ENCODE measurements at places on chromosomes 3 and 15.

DNA sequence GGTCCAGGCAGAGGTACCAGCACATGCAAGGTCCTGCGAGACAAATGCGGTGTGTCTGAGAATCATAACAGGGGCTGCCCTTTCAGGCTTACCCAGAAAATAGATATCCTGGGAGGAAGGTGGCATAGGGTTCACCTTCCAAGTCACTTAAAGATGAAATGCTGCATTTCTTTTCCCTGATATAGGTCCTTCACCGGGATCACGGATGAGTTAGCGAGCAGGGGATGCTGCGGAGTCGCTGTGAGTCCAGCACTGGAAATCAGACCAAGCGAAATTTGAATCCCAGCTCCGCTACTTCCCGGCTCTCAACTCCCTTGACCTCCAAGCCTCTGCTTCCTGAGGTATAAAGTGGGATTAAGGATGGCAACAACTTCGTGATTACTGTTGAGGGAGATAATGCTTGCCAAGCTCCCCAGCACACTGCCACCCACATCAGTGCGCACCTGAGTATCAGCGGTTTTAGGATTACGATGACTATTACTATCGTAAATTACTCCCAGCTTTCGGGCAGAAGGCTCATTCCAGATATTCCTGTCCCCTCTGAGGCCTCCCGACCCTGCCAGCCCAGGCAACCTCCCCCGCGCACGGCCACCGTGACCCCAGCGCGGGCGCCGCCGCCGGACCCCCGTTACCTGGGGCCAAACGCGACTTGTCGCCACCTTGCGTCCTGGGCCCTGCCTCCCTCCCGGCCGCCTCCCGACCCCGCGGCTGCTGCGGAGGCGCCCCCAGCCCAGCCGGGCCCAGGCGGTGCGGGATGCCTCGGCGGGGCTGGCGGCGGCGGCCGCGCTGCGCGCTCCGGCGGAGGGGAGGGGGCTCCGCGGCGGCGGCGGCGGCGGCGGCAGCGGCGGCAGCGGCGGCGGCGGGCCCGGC is 589 bp upstream of the GPR27 start:
- no peak for DNase-seq

DNA sequence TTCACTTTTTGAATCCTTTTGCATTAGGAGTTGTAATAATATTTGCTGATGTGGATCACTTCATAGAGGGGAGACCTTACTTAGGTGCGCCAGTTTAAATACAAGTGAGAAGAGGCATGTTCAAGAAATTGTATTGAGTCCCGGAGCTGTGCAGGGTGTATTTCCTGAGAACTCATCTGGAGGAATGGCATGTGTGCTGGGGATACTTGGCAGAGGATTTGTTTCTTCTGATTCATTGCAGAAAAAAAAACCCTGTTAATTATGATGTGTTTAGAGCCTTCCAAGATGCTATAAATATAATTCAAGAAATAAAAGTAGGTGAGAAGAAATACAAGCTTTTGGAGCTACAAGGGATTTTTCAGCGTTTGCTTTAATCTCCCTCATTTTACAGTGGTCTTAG is 97.6 kb downstream of the TPRG1 start:
- no peak for DNase-seq

GRCh38 chr3:52213901-52214300 is 11.5 kb downstream of the TLR9 start:
- DNase-seq = no peak

GRCh38 chr15:69820819-69821218 is 276.9 kb downstream of the TLE3 start:
- DNase-seq = no peak

DNA sequence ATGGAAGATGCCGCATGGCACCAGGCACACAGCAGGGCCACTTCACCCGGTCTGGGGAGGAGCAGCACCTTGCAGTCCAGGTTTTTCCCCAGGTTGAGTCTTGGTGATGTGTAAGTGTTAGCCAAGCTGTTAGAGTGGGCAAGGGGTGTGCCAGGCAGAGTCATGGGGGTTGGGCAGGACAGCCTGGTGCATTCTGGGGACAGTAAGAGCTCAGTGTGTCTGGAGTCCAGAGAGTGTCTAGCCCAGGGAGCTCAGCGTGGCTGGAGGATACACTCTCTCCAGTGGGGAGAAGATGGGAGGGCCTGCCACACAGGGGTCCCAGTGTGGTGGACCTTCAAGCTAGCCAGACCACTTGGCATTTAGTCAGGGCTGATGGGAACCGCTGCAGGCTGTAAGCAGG is 87.4 kb downstream of the AAGAB start:
- no peak for DNase-seq

- DNase-seq = no peak
These were observed 827.0 kb downstream of the CADM2 start for GRCh38 chr3:85785766-85786165.

GRCh38 chr3:30141927-30142326 is 464.5 kb upstream of the TGFBR2 start:
- no peak for DNase-seq

- DNase-seq = peak; percentile 39
These were observed 95.7 kb downstream of the NEDD4 start for GRCh38 chr15:55897560-55898336.

DNA sequence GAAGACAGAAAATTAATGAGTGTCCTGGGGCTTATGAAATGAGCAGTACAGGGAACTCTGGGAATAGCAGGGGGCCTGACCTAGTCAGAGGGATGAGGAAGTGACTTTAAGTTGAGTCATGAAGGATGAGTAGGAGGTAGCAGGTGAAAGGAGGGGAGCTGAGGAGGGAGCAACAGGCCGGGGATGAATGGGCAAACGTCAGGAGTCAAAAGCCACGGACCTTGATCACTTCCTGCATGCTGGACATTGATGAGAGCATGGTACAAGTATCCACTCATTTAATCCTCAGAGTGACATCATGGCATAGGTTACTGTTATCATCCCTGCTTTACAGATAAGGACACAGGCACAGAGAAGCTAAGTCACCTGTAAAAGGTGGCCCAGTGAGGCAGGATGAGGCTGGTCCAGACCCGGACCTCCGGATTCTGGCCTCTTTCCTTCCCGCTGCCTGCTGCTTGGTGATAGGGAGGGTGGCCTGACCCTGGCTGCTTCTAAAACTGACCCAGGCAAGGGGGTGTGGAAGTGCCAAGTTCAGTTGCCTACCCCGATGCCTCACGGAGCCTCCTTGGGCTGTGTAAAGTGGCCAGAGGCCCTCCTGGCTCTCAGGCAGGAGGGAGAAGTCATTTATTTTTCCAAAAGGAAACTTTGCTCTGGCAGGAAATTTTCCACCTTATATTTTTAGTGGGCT is 7.6 kb downstream of the CORO2B start:
- DNase-seq = peak; percentile 46

- DNase-seq = peak; percentile 57
These were observed 37.0 kb downstream of the ZNF710 start for GRCh38 chr15:90037961-90038631.

- DNase-seq = no peak
These were observed 24.2 kb downstream of the CMC1 start for GRCh38 chr3:28265641-28266040.

DNA sequence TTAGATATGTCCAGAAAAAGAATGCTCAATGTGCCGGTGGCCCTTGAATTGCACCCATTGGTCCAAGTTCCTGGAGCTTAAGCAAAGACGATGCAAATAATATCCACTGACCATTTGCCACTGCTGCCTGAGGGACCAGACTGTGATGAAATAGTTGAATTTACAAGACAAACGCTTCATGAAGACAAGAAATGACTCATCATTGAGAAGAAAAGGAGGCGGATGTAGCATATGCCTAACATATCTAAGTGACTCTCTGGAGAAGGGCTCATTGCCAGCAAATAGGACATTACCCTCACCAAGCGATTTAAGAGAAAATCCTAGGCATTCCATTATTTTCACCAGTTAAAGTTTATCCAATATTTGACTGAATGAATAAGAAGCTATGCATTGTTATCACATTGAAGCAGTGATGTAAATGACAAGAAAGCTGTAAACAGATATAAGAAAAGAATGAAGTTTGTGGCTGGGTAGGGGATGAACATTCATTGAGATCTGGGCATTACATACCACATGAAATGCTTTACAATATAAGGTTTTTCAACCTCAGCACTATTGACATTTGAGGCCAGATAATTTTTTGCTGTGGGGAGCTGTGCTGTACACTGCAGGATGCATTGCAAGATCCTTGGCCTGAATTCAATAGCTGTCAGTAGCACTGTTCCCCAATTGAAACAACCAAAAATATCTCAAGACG is 48.9 kb upstream of the CPNE4 start:
- DNase-seq = peak; percentile 31

GRCh38 chr3:117610156-117610555 is 900.6 kb downstream of the TUSC7 start:
- no peak for DNase-seq

DNA sequence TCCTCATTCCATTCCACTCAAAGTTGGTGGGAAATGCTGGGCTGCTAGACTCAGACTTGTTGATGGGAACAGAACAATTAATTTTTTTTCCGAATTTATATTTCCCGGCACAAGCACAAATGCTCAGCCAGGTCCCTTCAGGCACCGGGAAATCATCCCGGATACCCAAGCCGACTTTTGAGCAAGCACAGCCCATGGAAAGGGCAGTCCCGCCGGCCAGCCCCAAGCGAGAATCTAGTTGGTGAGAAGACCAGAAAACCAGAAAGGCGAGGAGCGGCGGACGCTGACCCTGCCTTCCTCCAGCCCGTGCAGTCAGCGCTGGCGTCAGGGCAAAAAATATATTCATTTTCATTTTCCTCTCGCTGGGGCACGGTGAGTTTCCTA is 763 bp upstream of the ZIC4 start:
- DNase-seq = no peak

- no peak for DNase-seq
These were observed 513.4 kb downstream of the FHIT start for GRCh38 chr3:60737633-60738399.

DNA sequence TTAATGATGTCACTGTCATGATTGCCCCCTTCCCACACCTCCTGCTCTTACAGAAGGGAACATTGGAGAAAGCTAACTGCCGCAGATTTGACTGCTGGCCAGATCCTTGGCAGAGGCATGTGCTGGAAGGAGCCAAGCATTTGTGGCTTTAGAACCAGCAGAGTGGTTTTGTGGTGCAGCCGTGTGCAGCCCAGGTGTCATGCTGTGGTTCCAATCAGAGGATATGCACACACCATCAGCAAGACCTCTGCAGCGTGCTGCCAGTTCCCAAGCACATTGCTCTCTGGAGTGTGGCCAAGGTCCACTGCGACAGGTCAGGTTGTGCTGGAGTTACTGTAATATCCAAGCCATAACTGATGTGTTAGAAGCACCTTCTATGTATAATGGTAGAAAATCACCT is 61.6 kb downstream of the OTOL1 start:
- no peak for DNase-seq

DNA sequence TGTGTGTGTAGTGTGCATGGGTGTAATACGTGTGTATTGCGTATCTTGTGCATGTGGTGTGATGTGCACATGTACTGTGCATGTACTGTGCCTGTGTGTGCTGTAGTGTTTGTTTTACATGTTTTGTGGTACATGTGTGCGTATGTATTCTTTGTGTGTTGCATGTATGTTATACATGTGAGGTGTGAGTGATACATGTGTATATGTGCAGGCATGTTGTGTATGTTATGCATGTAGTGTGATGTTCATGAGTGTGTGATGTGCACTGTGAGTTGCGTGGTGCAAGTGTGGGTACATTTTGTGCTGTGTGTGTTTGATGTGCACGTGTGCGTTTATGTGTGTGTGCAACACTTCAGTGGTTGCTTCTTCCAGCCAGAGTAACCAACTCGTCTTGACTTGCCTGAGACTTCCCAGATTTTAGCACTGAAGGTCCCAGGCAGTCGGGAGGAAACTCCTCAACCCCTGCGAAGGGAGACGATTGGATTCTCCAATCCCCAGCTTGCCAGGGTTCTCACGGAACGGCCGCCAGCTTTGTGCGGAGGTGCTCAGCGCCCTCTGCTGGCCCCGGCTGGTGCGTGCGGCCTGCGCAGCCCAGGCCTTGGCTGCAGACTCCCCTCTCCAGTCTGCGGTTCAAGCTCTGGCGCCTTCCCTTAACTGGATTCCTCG is 3.6 kb downstream of the GALNT15 start:
- DNase-seq = peak; percentile 69

DNA sequence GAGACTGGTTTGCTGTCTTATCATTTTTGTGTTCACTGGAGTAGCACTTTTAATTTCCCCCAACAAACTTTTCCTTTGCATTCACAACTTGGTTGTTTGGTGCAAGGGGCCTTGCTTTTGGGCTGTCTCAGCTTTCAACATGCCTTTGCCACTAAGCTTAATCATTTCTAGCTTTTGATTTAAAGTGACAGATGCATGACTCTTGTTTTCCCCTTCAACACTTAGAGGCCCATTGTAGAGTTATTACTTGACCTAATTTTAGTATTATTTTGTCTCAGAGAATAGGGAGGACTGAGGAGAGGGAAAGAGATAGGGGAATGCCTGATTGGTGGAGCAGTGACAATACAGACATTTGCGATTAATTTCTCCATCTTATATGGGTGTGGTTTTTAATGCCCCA is 340.1 kb upstream of the MANF start:
- no peak for DNase-seq

DNA sequence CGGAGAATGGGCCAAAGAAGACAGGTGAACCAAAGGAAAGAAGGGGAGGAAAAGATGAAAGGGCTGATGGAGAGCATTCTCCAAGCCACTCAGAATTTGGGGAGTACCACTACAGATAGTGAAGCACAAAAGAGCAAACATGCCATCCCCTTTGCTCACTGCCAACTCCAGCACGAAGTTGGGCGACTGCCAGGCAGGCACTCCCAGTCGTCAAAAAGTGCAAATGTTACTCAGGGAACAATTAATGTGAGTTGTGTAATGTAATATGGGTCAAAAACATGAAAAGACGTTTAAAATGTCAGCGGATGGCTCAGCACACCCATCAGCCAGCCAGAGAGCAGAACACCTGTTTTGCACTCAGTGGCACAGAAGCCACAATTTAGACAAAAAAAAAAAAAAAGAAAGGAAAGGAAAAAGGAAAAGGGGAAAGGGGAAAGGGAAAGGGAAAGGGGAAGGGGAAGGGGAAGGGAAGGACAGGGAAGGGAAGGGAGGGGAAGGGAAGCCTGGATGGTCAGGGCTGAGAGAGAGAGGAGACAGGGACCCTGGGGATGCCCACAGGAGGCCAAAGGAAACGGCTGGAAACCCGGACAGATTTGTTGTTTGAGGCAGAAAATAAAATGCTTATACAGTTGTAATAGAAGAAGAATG is 82.7 kb downstream of the COL8A1 start:
- DNase-seq = no peak

- DNase-seq = peak; percentile 41
These were observed 744 bp downstream of the ZNF619 start for GRCh38 chr3:40477666-40478065.

DNA sequence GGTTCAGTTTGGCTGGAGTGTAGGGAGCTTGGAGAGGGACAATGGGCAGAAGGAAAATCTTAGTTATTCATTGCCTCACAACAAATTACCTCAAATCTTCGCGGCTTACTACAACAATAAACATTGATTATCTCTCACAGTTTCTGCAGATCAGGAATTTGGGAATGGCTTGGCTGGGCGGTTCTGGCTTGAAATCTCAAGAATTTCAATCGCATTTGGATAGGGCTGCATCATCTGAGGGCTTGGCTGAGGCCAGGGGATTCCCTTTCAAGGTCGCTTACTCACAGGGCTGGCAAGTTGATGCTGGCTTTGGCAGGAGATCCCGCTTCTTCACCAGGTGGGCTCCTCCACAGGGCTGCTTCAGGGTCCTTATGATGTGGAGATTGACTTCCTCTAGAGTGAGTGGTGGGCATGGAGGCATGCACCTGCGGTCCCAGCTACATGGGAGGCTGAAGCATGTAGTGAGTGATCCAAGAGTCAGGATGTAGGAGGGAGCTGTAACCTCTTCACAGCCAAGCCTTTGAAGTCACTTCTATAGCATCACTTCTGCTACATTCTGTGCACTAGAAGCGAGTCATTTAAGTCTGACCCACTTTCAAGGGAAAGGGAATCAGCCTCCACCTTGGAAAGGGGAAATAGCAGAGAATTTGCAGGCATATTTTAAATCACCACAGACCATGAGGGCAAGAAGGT is 63.1 kb downstream of the CDC25A start:
- DNase-seq = no peak
